ENCODE measurements at places on chromosomes 1 and 21.
A peak's percentile ranks its signal among the peaks of the same experiment; 100 is the strongest.

DNA sequence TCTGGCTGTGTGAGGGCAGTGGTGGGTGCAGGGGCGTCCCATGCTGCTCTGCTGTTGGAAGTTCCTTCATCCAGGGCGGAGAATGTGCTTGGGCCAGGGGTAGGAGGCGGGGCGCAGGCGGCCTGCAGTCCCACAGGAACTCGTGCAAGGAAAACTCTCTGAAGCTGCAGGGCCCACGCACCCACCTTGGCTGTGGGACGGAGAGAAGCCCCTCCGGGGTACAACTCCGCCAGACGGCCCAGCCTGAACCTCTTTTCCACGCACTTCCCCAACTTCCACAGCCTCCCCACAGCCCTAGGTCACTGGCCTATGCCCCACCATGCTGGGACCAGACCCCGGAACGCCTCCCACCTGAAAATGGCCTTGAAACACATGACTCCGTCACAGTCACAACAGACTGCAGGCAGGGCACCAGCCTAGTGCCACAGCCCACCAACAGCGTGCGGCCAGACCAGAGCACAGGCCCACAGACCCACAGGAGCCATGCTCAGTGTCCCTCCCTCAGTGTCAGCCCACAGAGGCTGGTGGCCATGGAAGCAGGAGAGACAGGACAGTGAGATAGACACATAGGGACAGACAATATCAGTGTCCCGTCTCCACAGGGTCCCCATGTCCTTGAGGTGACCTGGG is 47.8 kb downstream of the WNT9A start:
- no peak for DNase-seq

DNA sequence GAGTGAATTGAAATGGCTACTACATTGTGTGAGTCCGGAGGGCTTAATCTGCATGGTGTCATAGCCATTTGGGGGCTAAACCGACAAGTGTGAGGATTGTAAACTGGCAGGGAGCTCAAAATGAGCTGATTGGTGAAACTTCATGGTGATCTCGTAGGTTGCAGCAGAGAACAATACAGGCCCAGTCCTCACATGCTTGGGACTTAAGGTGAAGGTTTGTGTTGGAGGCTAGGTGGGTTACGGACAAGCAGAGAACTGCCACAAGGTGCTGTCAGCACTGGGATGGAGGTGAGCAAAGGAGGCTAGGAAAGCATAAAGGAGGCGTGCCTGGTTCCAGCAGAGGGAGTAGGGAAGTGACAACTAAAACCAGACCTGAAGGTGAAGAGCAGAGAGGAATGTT is 9.4 kb downstream of the PGM1 start:
- DNase-seq, result no peak

GRCh38 chr21:45022348-45022675 is 52.1 kb upstream of the ADARB1 start:
- DNase-seq, result no peak

GRCh38 chr1:116254776-116255175 is 118.3 kb upstream of the ATP1A1 start:
- no peak for DNase-seq

- DNase-seq, result no peak
These were observed 3.2 kb downstream of the HAO2 start for GRCh38 chr1:119371815-119372214.

DNA sequence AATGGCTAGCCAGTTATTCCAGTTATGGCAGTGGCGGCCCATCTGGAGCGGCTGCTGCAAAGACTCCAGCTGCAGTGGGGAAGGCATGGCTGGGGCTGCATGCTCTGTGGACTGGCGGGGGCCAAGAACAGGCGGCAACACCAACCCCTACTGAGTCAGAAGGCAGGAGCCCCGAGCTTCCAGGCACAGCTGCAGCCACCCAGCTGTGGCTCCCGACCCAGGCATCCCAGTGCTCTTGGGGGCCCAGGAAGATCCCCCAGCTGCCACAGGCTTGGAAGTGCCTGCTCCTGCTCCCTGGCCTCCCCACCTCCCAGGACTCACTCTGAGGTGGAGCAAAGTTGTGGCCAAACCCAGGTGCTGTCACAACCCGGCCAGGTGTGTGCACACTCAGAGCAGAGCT is 317.0 kb upstream of the RRP15 start:
- no peak for DNase-seq

DNA sequence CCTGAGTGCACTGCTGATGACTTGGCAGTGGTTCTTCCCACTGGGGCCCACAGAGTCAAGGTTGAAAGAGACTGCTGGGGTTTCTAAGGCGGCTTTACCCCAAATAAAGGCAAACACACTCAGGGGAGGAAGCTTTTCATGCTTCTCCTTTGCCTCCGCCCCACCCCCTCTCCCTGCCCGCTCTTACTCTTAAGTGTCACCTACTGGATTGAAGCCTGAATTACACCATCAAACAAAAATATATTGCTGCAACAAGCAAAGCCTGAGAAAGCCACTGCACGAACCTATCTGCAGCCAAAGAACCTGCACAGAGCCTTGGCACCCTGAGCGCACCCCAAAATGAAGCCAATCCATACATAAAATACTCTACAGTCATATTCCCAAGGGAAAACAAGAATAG is 63.1 kb downstream of the PTGFR start:
- DNase-seq, result no peak

GRCh38 chr1:196344453-196344852 is 263.8 kb downstream of the KCNT2 start:
- no peak for DNase-seq

GRCh38 chr1:8170059-8170835 is 144.1 kb upstream of the ERRFI1 start:
- DNase-seq, result no peak

DNA sequence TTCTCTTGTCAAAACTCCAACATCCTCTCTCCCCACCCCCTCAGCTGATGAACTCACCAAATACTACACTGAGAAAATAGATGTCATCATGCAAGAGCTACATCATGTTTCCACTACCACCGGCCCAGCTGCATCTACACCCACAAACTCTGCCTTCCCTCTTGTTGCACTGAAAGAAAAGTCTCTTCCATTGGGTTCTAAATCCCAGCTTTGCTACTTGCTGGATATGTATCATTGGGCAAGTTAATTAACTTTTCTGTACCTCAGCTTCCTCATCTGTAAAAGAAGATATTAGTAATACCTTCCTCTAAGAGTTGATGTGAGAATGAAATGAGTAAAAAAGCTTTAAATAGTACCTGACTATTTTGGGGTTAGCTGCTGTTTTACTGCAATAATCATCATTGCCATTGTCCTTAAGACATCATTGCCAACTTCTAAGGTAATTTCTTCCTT is 108.6 kb downstream of the OLFML2B start:
- DNase-seq, result no peak

GRCh38 chr1:172779491-172779890 is 120.6 kb downstream of the FASLG start:
- no peak for DNase-seq

DNA sequence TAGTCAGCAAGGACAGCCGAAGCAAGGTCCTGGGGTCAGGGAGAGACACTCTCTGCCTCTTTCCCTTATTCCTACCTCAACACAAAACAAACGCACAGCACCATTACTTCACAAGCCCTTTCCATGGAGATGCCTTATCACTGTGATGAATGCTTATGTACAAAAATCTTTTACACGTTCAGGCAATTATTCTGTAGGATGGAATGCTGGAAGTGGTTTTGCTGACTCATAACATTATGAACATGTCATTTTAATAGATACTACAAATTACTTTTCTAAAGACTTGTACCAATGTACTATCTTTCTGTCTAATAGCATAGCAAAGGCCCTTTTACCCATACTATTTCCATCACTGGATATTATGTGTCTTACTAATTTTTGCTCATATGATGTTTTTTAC is 98.4 kb downstream of the TTLL7 start:
- no peak for DNase-seq

DNA sequence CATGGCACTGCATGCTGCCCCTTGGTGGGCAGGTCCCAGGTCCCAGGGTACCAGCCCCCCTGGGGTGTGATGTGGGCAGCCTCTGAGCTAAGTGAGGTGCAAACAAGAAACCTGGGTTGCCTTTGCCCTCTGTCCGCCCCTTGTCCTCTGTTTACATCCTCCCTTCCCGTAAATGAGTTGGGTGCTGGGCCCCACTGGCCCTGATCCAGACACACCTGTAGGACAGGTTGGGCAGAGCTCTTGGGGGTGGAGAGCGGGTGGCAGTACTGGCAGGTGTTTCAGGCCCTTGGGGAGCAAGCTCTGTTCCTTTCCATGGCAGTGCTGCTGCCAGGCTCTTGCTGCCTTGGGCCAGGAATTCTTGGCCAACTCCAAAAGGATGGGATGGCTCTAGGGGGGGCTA is 35.8 kb downstream of the ELF3 start:
- no peak for DNase-seq

GRCh38 chr1:42922687-42923366 is 35.8 kb downstream of the SLC2A1 start:
- DNase-seq, result peak; percentile 65

- no peak for DNase-seq
These were observed 9.5 kb upstream of the PLEKHM2 start for GRCh38 chr1:15674386-15675159.

DNA sequence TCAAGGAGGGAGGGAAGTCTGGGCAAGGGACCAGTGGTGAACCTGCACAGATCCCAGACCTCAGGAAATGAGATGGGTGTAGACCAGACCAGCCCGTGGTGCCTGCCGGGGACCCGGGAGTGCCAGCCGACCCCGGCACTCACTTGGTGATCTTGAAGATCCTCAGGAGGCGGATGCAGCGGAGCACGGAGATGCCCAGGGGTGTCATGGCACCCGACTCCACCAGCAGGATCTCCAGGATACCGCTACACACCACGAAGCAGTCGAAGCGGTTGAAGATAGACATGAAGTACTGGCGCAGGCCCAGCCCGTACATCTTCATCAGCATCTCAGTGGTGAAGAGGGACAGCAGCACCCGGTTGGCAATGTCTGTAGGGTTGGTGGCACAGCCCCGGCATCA is 34.5 kb downstream of the CACNA1S start:
- DNase-seq, result no peak

DNA sequence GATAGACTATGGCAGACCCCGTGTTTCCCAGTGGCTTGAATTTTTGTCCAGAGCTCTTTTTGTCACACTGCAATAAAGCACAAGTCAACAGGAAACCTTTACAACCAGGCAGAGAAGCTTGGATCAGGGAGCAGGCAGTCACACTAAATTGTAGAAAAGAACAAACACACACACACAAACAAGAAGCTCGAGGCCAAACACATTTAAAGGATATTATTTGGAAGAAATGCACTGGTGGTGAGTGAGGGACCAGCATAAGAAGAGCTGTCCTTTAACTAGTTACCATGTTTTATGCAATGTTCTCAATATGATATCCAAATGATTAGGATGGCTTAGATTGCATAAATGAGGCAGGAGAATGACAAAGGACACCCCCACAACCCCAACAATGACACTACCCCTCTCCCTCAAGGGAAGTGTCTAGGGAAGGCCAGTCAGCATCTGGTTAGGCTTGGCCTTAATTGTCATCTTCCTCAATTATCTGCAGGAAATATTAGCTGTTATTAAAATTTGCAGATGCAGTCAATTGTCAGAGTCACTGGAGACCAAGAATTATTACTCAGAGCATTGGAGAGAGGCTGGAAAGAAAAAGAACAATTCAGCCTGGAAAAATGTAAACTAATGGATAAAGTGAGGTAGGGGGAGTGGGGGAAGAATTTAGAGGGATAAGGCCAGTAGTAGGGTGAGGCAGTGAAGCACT is 35.3 kb downstream of the DDR2 start:
- DNase-seq, result no peak

- no peak for DNase-seq
These were observed 663 bp downstream of the ATP13A2 start for GRCh38 chr1:17011092-17011438.

GRCh38 chr1:9294405-9294773 is 1.7 kb downstream of the SPSB1 start:
- no peak for DNase-seq

- no peak for DNase-seq
These were observed 28.4 kb upstream of the TMEM125 start for GRCh38 chr1:43241413-43241836.

- DNase-seq, result no peak
These were observed 225.9 kb downstream of the PTPRC start for GRCh38 chr1:198864695-198865094.

- no peak for DNase-seq
These were observed 8.0 kb upstream of the GUCA2A start for GRCh38 chr1:42172381-42173133.

DNA sequence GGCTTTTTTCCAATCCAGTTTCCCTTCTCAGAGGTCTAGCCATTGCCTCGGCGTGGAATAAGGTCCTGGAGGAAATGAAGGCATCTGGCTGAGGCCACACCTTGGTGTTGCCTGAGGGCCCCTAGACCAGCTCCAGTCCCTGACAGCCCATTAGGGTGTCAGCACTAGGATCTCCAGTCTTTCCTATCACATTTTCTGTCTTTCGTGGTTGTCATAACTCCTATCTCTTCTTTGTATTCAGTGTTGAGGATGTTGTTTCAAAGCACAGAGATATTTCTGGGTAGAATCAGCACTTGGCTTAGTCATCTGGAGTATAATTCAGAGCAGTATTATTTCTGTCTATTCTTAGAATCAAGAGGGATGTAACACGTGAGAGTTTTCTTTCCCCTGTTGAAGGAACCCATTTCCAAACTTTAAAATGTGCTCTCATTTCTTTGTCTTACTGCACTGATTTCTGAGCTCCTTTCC is 844.3 kb downstream of the KCNT2 start:
- no peak for DNase-seq

- DNase-seq, result no peak
These were observed 136.4 kb upstream of the COL6A1 start for GRCh38 chr21:45845063-45845769.

GRCh38 chr1:76480827-76481226 is 386.5 kb upstream of the ST6GALNAC5 start:
- DNase-seq, result no peak

GRCh38 chr1:12177999-12178441 is 11.2 kb downstream of the TNFRSF1B start:
- DNase-seq, result no peak

DNA sequence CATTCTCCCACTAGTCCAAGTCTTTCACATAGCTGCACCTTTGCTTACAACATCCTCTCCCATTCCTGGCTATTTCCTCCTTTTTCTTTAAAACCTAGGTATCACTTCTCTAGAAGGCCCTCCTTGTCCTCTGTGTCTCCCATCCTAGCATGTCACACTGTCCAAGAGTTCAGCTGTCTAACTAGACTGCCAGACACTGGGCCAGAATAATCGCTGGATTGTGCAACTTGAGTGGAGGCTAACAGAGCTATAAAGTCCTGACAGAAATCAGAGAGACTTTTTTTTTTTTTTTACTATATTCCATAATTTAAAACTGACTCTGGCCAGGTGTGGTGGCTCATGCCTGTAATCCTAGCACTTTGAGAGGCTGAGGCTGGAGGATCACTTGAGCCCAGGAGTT is 4.2 kb upstream of the ANGPTL7 start:
- no peak for DNase-seq

DNA sequence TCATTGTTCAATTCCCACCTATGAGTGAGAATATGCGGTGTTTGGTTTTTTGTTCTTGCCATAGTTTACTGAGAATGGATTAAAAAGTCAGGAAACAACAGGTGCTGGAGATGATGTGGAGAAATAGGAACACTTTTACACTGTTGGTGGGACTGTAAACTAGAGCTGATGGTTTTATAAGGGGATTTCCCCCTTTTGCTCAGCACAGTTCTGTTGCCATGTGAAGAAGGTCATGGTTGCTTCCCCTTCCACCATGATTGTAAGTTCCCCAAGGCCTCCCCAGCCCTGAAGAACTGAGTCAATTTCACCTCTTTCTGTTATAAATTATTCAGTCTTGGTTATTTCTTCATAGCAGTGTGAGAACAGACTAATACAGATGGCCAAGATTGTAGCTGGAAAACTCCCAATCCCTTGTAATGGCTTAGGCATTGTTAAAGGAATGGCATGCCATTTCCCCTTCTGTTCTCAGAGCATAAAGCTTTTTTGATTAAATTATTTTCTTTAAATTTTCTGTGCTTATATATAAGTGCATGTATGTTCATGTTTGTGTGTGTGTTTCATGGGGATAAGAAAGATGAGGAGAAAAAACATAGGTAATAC is 144.8 kb downstream of the BACH1 start:
- no peak for DNase-seq

All from left kidney (tissue), 8 donors.